ENCODE measurements at places on chromosomes 5 and 9. TPM values are rescaled to one million over a fixed set of nuclear protein-coding genes. Genes with fewer than 3 reads are reported as not detected.

Gene ZNF618
- 16.6 TPM for total RNA-seq

Gene TMEM161B
- 9.7 TPM for total RNA-seq

Gene CHMP5
- total RNA-seq: 55.9 TPM

Gene C1QTNF3
- total RNA-seq: 11.6 TPM

Gene DMXL1
- 47.4 TPM for total RNA-seq

Gene CSF1R
- total RNA-seq: 98.6 TPM

Gene SHISAL2B
- total RNA-seq: not detected

Gene CYLC2
- total RNA-seq: not detected

Gene ANXA2R
- 5.3 TPM for total RNA-seq

Gene TXNDC8
- total RNA-seq: not detected

Gene SPINK5
- total RNA-seq: 0.54 TPM

Gene SPINK6
- total RNA-seq: not detected

Gene CNTNAP3B
- total RNA-seq: 94.8 TPM

Gene GNA14
- 5.8 TPM for total RNA-seq

GRCh38 chr5:119926301-119926700, 296.9 kb downstream of the FAM170A start:
- H3K27me3 ChIP-seq: no peaks in the 10 kb centered on the region
- no peak overlapping the region for H3K4me3 ChIP-seq
- H3K27ac ChIP-seq: no peak overlapping the region
- no peaks in the 10 kb centered on the region for H3K36me3 ChIP-seq

DNA sequence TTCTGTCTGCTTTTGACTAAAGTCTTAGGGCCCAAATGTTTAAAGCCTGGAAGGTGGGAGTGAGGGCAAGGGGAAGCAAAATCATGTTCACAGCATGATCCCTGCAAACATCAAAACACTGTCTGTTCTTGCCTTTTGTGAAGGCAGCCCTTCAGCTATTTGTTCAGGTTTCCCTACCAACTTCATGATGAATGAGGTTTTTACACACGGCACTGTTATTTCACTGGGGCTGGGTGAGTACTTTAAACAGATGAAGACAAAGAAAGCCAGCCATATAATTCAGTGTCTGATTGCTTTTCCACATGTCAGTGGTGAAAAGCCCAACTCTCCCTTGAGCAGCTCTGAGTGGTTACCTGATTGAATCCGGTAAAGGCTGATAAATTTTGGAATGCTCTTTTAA, 224.7 kb upstream of the GRAMD2B start:
- DNase-seq: no peak
- no peaks in the 10 kb centered on the region for H3K27me3 ChIP-seq
- no peaks in the 10 kb centered on the region for H3K4me1 ChIP-seq
- no peak overlapping the region for H3K4me3 ChIP-seq
- H3K27ac ChIP-seq: no peak overlapping the region
- H3K36me3 ChIP-seq: no peaks in the 10 kb centered on the region

DNA sequence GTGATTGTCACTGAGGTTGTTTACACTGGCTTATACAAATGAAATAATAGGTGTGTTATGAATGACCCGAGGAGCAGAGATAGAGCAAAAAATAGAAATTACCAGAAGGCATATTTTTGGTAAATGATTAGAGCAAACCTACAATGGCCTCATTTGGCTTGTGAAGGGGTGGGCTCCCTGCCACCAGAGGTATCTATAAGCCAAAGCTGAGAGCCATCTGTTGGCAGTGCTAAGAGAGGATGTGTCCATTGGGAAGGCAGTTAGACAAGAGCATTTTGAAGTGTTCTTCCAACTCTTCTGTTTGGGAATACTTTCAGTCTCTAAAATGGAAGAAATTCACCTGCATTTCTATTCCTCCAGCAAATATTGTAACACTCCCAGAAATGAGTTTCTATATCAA, 10.6 kb downstream of the NIPAL4 start:
- no peak overlapping the region for H3K27ac ChIP-seq
- DNase-seq: no peak
- H3K27me3 ChIP-seq: no peaks in the 10 kb centered on the region
- H3K4me1 ChIP-seq: peaks cover 9% of the 10 kb centered on the region

GRCh38 chr5:90644132-90644531, 85.5 kb downstream of the ADGRV1 start:
- H3K27ac ChIP-seq: no peak overlapping the region
- DNase-seq: no peak
- no peaks in the 10 kb centered on the region for H3K36me3 ChIP-seq
- no peaks in the 10 kb centered on the region for H3K27me3 ChIP-seq

DNA sequence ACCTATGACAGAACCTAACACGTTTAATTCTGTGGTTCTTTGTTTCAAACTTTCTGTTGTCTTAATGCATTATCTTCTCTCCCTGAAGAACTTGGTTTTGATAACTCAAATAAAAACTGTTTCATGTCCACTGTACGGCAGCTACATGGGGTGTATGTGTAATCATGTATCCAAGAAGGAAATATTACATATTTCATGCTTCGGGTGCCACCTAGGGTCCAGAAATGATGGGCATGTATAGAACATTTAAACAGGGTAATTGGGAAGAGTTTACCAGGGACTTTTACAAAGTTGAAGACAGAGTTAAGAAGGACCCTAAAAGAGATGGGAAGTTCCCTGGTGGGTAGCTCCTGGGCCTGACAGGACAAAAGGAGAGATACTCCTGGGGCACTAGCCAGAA, 291.3 kb downstream of the FBXL7 start:
- H3K27me3 ChIP-seq: no peaks in the 10 kb centered on the region
- DNase-seq: no peak
- H3K36me3 ChIP-seq: no peaks in the 10 kb centered on the region
- H3K4me3 ChIP-seq: no peak overlapping the region
- H3K27ac ChIP-seq: no peak overlapping the region

GRCh38 chr9:89593727-89594427, 10.9 kb upstream of the GADD45G start:
- no peaks in the 10 kb centered on the region for H3K36me3 ChIP-seq
- H3K27me3 ChIP-seq: no peaks in the 10 kb centered on the region
- no peak for DNase-seq
- no peaks in the 10 kb centered on the region for H3K4me1 ChIP-seq
- no peak overlapping the region for H3K27ac ChIP-seq

- no peak for DNase-seq
- peaks cover 16% of the 10 kb centered on the region for H3K36me3 ChIP-seq
- H3K4me3 ChIP-seq: no peak overlapping the region
- peaks cover 20% of the 10 kb centered on the region for H3K4me1 ChIP-seq
- no peaks in the 10 kb centered on the region for H3K27me3 ChIP-seq
- H3K27ac ChIP-seq: no peak overlapping the region
Measured at GRCh38 chr5:83522446-83522845, 50.9 kb downstream of the VCAN start.

- DNase-seq: no peak
- H3K36me3 ChIP-seq: no peaks in the 10 kb centered on the region
- no peaks in the 10 kb centered on the region for H3K27me3 ChIP-seq
- H3K4me3 ChIP-seq: no peak overlapping the region
Measured at GRCh38 chr5:125049721-125050702, 303.6 kb upstream of the ZNF608 start.

GRCh38 chr5:132385326-132386105, 16.0 kb downstream of the SLC22A5 start:
- H3K27ac ChIP-seq: peak overlapping the region; percentile 32
- H3K4me1 ChIP-seq: peaks cover 56% of the 10 kb centered on the region
- H3K36me3 ChIP-seq: peaks cover 3% of the 10 kb centered on the region
- H3K27me3 ChIP-seq: no peaks in the 10 kb centered on the region
- DNase-seq: no peak
- H3K4me3 ChIP-seq: no peak overlapping the region

GRCh38 chr5:474840-475661, 32.1 kb downstream of the EXOC3 start:
- H3K4me1 ChIP-seq: peaks cover 27% of the 10 kb centered on the region
- H3K36me3 ChIP-seq: no peaks in the 10 kb centered on the region
- H3K4me3 ChIP-seq: peak overlapping the region; percentile 47
- H3K27me3 ChIP-seq: no peaks in the 10 kb centered on the region
- no peak for DNase-seq

DNA sequence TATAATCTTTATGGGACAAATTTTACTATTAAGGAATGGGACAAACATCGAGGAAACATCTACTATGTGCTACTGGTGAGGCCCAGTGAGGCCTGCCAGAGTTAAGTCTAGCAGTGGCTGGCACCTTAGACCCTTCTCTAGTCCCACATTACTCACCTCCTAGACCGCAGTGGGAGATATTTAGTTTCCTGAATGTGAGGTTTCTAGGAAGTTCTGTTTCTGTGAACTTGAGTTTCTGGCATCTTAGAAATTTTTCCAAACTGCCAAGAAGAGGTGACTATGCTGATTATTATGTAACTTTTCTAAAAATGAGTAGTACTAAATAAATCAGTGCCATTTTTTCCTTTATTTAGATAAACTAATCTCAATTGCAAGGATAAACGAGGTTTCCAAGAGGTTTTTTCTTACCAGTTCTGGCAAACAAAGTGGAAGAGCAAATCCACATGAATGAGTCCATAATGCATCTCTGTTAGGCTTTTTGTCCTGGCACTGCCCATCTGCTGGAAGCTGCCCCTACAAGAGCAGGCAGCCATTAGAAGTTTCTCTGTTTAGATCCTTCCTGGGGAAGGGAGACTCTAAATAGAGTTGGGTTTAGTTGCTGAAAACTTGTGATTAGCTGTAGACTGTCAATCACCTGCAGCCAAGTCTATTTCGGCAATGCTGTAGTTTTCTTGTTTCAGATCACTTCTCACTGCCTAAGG, 348.7 kb downstream of the MAN2A1 start:
- peak overlapping the region; percentile 12 for H3K4me3 ChIP-seq
- DNase-seq: no peak
- no peaks in the 10 kb centered on the region for H3K27me3 ChIP-seq
- H3K4me1 ChIP-seq: peaks cover 5% of the 10 kb centered on the region

DNA sequence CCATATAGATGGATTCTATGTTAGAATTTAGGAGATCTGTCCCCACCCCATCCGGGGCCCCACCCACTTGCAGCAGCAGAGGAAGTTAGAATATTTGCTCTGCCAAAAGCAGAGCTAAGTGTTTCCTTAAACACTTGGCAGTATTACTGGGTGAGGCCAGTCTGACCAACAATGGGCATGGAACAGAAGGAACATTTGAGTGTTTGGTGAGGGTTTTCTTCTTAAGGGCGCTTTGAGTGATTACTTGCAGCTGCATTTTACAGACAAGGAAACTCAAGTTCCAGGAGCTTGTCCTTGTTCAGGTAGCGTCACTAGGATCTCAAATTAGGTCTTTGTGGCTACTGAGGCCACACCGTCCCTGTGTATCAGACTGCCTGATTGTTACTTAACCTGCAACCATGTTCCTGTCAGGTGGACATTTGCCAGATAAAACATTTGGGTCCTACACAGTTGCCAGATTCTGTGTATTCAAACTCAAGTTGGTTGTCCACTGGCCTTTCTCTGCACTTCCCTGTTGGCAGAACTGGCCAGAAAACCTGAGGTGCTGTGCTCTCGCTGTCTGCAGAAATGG, 59.3 kb downstream of the SLC46A2 start:
- peaks cover 4% of the 10 kb centered on the region for H3K36me3 ChIP-seq
- peak overlapping the region; percentile 19 for H3K4me3 ChIP-seq
- H3K4me1 ChIP-seq: peaks cover 11% of the 10 kb centered on the region
- no peaks in the 10 kb centered on the region for H3K27me3 ChIP-seq
- peak overlapping the region; percentile 62 for H3K27ac ChIP-seq
- no peak for DNase-seq

DNA sequence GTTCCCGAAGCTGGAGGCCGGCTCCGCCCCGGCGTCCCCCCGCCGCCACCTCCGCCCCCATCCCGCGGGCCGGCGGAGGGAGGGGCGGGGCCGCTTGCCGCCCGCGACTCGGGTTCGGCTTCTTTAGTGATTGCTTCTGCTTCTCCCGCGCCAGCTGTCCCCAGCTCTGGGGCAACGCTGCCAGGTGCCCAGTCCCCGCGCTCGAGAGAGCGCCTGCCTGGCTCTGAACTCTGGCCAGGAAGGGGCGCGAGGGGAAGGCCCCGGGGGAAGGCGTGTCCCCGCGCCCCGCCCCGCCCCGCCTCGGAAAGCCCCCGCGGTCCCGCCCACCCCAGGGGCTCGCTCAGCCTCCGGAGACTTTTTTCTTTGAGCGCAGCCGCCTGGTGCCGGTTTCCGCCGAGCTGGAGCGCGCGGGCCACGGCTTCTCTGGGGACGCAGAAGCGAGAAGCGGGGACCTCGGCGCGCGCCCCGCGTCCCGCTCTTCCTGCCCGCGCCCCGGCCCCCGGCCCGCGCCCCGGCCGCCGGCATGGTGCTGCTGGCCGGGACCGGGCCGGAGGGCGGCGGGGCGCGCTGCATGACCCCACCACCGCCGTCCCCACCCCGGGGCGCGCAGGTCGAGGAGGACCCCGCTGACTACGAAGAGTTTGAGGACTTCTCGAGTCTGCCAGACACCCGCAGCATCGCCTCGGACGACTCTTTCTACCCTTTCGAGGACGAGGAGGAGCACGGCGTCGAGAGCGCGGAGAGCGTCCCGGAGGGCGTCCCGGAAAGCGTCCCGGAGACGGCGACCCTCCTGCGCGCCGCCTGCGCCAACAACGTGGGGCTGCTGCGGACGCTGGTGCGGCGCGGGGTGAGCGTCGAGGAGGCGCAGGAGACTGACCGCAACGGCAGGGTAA, at the start of gene ANKRD33B:
TSS of gene ANKRD33B (plus strand) at position 126 of the 893 bp plus-strand sequence. CDS start at position 524, 398 bp downstream.
- H3K4me3 ChIP-seq: peak within 1 kb of the TSS; percentile 89
- H3K36me3 ChIP-seq: no peaks in the 10 kb centered on the region
- no peaks in the 10 kb centered on the region for H3K27me3 ChIP-seq
- H3K27ac ChIP-seq: peak within 1 kb of the TSS; percentile 55

GRCh38 chr9:131727184-131727759, 12.6 kb downstream of the RAPGEF1 start:
- H3K27me3 ChIP-seq: no peaks in the 10 kb centered on the region
- H3K4me3 ChIP-seq: peak overlapping the region; percentile 34
- DNase-seq: no peak
- no peaks in the 10 kb centered on the region for H3K36me3 ChIP-seq
- peak overlapping the region; percentile 27 for H3K27ac ChIP-seq
- peaks cover 35% of the 10 kb centered on the region for H3K4me1 ChIP-seq

GRCh38 chr9:4661165-4661564, 929 bp upstream of the PLPP6 start:
- peak overlapping the region; percentile 74 for H3K27ac ChIP-seq
- DNase-seq: no peak
- H3K4me1 ChIP-seq: peaks cover 13% of the 10 kb centered on the region
- H3K36me3 ChIP-seq: no peaks in the 10 kb centered on the region
- peak overlapping the region; percentile 90 for H3K4me3 ChIP-seq

DNA sequence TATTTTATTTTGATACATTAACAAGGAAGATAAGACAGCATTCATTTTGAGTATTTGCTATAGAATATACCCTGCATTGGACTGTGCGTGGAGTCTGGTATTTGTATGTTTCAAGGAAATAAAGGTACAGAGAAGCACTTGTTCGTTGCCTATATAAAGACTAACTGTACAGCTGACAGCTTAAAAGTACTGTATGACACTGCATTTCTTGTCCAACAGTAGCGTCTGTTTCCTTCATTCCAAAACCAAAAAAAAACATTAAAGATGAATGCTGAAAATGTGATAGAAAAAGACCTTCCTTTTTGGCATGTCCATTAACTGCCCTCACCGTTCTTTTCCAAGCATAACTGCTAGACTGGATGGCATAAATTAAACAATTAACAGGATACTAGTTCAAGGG, 15.3 kb downstream of the TNFAIP8 start:
- no peaks in the 10 kb centered on the region for H3K36me3 ChIP-seq
- H3K27me3 ChIP-seq: no peaks in the 10 kb centered on the region
- peaks cover 62% of the 10 kb centered on the region for H3K4me1 ChIP-seq
- DNase-seq: no peak
- no peak overlapping the region for H3K27ac ChIP-seq
- no peak overlapping the region for H3K4me3 ChIP-seq

- H3K27me3 ChIP-seq: no peaks in the 10 kb centered on the region
- no peaks in the 10 kb centered on the region for H3K36me3 ChIP-seq
- H3K4me3 ChIP-seq: peak overlapping the region; percentile 69
- H3K27ac ChIP-seq: peak overlapping the region; percentile 96
- DNase-seq: no peak
Measured at GRCh38 chr9:110128664-110129329, 79.2 kb downstream of the C9orf152 start.
